Gastroesophageal sphincter (tissue), 4 donors: ENCODE measurements at places on chromosomes 3 and 15. TPM values are rescaled to one million over a fixed set of nuclear protein-coding genes. Genes with fewer than 3 reads are reported as not detected.

- no peak overlapping the region for H3K4me3 ChIP-seq
- no peak for ATAC-seq
- H3K27me3 ChIP-seq = no peaks in the 10 kb centered on the region
- H3K4me1 ChIP-seq = no peaks in the 10 kb centered on the region
Observed at GRCh38 chr3:193665370-193665989, 72.5 kb downstream of the OPA1 start.

DNA sequence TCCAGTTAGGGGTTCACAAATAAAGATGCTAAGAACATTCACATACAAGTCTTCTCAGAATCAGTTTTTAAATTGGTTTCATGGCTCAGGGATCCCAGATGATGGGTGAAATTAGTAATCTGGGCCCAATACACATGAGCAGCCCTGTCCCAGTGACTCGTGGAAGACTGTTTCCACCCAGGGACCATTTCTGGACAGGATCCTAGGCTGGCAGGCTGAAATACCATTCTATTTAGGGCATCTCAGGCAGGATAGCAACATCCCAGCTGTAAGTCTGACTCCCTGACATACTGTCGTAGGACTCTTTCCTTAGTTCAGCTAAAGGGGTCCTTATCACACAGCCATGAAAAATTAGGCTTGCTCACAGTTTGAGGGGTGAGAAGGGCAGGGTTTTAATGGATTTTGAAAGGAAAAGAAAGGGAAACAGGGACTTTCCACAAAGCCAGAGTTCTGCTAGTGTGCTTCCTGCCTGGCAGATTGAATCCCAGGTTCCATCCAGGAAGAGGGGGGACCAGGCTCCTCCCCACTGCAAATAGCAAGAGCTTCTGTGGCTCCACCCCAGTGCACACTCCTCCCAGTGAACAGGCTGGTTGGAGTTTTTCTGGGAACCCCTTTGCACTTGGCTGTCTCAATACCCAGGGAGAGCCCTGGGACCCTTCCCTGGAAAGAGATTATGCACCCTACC is 41.3 kb upstream of the LYZL4 start:
- peak overlapping the region; percentile 51 for H3K27ac ChIP-seq
- peaks cover 16% of the 10 kb centered on the region for H3K4me1 ChIP-seq
- no peak overlapping the region for H3K4me3 ChIP-seq

- H3K4me1 ChIP-seq = no peaks in the 10 kb centered on the region
- no peak overlapping the region for H3K27ac ChIP-seq
- peaks cover 95% of the 10 kb centered on the region for H3K36me3 ChIP-seq
- H3K4me3 ChIP-seq = no peak overlapping the region
- no peaks in the 10 kb centered on the region for H3K27me3 ChIP-seq
- ATAC-seq = no peak
Observed at GRCh38 chr15:71826196-71826595, 15.8 kb downstream of the NR2E3 start.

DNA sequence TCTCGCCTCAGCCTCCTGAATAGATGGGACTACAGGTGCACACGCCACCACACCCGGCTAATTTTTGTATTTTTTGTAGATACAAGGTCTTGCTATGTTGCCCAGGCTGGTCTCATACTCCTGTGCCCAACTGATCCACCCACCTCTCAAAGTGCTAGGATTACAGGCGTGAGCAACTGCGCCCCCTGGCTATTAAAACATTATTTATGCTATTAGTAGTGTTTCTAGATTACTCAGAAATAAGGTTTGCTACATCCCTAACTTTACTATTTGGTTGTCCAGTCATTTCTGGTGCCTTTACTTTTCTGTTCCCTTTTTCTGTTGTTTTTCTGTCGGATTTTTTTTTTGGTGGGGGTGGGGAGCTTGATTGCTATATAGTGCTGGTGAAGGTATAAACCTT is 393.6 kb upstream of the TPM1 start:
- no peak for ATAC-seq
- no peaks in the 10 kb centered on the region for H3K27me3 ChIP-seq
- H3K36me3 ChIP-seq = peaks cover 21% of the 10 kb centered on the region

- no peaks in the 10 kb centered on the region for H3K27me3 ChIP-seq
- H3K27ac ChIP-seq = peak overlapping the region; percentile 79
- H3K4me3 ChIP-seq = no peak overlapping the region
- H3K36me3 ChIP-seq = no peaks in the 10 kb centered on the region
- peak; percentile 89 for ATAC-seq
Observed at GRCh38 chr3:172129850-172130716, 90.7 kb downstream of the FNDC3B start.

DNA sequence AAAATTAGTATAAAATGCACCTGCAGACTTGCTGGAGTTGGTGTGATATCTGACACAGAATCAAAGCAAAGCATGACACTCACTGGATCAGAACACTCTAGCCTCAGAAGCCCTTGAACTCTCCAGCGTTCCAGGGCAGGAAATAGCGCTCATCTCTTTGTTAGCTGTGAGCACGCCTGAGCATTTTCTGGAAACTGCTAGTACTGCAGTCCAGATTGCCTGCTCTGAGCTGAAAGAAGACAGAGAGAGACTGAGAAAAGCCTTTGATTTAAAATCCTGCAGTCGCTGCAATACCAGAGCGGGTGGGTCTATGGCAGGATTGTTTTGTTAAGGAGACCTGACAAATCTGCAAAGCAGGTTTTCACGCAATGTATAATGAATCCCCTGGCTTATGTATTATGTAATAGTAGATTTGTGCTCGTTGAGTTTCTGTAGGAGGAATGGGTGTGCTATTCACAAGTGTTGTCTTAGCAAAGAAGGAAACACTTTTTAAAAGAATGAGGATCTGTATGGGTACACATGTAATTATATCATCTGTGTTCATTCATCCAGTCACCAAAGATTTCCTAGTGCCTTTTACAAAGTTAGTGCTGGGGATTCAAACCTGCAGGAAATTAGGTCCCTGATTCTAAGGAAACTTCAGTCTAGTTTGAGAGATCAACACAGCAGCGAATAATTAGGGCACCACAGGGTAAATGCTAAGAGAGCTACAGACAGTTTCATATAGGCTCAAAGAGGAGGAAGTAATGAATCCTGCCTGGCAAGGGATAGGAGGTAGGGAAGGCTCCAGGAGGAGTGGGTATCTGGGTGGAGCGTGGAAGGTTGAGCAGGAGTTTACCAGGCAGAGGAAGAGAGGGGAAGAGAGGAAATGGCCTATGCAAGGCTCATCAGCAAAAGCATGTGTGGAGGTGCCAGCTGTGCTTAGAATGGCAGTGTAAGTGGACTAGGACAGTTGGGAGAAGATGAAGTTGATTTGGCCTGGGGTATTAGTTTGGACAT is 26.1 kb upstream of the MGLL start:
- H3K4me3 ChIP-seq = no peak overlapping the region
- no peak for ATAC-seq
- H3K4me1 ChIP-seq = no peaks in the 10 kb centered on the region
- no peaks in the 10 kb centered on the region for H3K36me3 ChIP-seq
- no peaks in the 10 kb centered on the region for H3K27me3 ChIP-seq
- no peak overlapping the region for H3K27ac ChIP-seq

GRCh38 chr15:98904544-98904943 is 103.0 kb downstream of the PGPEP1L start:
- no peak overlapping the region for H3K4me3 ChIP-seq
- peaks cover 49% of the 10 kb centered on the region for H3K4me1 ChIP-seq
- H3K27me3 ChIP-seq = no peaks in the 10 kb centered on the region
- peak overlapping the region; percentile 13 for H3K27ac ChIP-seq
- no peak for ATAC-seq

GRCh38 chr15:28942571-28942970 is 56.8 kb downstream of the APBA2 start:
- H3K36me3 ChIP-seq = no peaks in the 10 kb centered on the region
- no peak for ATAC-seq
- H3K27ac ChIP-seq = no peak overlapping the region
- H3K4me1 ChIP-seq = no peaks in the 10 kb centered on the region

- no peaks in the 10 kb centered on the region for H3K4me1 ChIP-seq
- no peak for ATAC-seq
- no peaks in the 10 kb centered on the region for H3K36me3 ChIP-seq
- no peak overlapping the region for H3K27ac ChIP-seq
- no peak overlapping the region for H3K4me3 ChIP-seq
Observed at GRCh38 chr3:59750391-59750790, 700.6 kb upstream of the CFAP20DC start.

- no peaks in the 10 kb centered on the region for H3K4me1 ChIP-seq
- H3K27me3 ChIP-seq = no peaks in the 10 kb centered on the region
- H3K27ac ChIP-seq = no peak overlapping the region
- ATAC-seq = no peak
Observed at GRCh38 chr15:25244731-25245585, 193.9 kb downstream of the UBE3A start.

GRCh38 chr15:50227076-50227475 is 38.5 kb downstream of the HDC start:
- H3K36me3 ChIP-seq = no peaks in the 10 kb centered on the region
- ATAC-seq = no peak

DNA sequence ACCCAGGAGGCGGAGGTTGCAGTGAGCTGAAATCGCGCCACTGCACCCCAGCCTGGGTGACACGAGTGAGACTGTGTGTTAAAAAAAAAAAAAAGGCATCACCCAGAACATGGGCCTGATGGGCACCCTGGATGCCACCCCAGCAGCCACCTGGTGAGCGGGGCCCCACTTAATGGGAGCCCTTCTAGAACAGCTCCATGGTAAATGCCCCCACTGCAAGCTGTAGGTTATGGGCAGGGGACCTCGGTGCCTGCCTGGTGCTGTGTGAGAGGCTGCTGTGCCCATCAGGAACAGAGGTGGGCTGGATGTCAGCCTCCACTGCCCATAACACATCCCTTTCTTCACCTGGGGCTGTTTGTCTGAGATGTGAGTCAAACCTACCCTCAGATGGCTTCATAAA is 156.2 kb upstream of the MEF2A start:
- no peak overlapping the region for H3K4me3 ChIP-seq
- H3K4me1 ChIP-seq = peaks cover 15% of the 10 kb centered on the region
- no peak for ATAC-seq
- no peaks in the 10 kb centered on the region for H3K27me3 ChIP-seq
- H3K27ac ChIP-seq = peak overlapping the region; percentile 60

DNA sequence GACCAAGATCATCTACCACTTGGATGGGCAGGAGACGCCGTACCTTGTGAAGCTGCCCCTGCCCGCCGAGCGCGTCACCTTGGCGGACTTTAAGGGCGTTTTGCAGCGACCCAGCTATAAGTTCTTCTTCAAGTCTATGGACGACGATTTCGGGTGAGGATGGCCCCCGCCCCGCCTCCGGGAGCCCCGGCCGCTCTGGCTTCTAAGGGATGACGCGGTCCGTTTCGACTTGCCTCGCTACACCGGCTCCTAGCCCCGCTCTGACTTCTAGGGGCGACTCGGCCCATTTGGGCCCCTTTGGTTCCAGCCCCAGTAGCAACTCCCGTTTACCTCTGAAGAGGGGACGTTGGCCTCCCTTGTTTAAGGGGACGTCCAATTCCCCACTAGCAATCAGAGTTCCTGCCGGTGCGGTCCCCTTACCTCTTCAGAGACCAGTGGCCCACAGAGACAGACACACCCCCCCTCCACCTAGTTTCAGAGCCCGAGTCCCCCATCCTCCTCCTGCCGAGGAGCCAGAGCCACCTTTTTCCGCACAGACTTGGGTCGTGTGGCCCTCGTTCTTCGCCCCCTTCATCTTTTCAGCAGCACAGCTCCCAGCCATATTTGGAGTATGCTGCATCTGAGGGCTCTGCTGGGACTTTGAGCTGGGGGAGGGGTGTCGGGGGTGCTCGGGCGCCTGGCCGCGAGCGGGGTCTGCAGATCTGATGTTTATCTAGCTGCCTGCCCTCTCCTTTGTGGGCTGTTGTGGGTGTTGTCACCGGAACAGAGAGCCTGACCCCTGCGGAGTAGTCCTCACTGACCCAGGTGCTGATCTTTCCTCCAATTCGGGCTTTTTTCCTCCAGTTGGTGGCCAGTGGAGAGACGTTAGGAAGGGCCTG is 706 bp downstream of the DVL3 start:
- H3K27ac ChIP-seq = peak overlapping the region; percentile 95
- peak; percentile 16 for ATAC-seq
- H3K36me3 ChIP-seq = no peaks in the 10 kb centered on the region
- H3K4me3 ChIP-seq = peak overlapping the region; percentile 97
- no peaks in the 10 kb centered on the region for H3K27me3 ChIP-seq

- no peaks in the 10 kb centered on the region for H3K36me3 ChIP-seq
- H3K4me1 ChIP-seq = no peaks in the 10 kb centered on the region
- H3K27me3 ChIP-seq = no peaks in the 10 kb centered on the region
- ATAC-seq = no peak
Observed at GRCh38 chr3:64426551-64426950, 201.3 kb upstream of the PRICKLE2 start.

Gene PLA2G4E
- total RNA-seq = not detected

Gene GNB5
- 37.8 TPM for total RNA-seq

Gene CYP11A1
- total RNA-seq = 0.67 TPM

Gene GOLGA6D
- not detected for total RNA-seq

Gene CELF6
- total RNA-seq = 5.4 TPM

Gene CCK
- total RNA-seq = 0.93 TPM

Gene GABRR3
- not detected for total RNA-seq

Gene DNAJA4
- 9.9 TPM for total RNA-seq

Gene MAP6D1
- total RNA-seq = 4.9 TPM

Gene TUSC7
- total RNA-seq = not detected
